ENCODE measurements at places on chromosomes 11 and 22.
A peak's percentile ranks its signal among the peaks of the same experiment; 100 is the strongest.

GRCh38 chr11:11265320-11265719, 87.7 kb downstream of the CSNK2A3 start:
- DNase-seq = no peak

- no peak for DNase-seq
Measured at GRCh38 chr11:131423688-131424087, 53.3 kb downstream of the NTM start.

GRCh38 chr11:35261197-35261596, 122.2 kb downstream of the CD44 start:
- no peak for DNase-seq

GRCh38 chr11:35288817-35289541, 130.4 kb downstream of the SLC1A2 start:
- DNase-seq = peak; percentile 50

DNA sequence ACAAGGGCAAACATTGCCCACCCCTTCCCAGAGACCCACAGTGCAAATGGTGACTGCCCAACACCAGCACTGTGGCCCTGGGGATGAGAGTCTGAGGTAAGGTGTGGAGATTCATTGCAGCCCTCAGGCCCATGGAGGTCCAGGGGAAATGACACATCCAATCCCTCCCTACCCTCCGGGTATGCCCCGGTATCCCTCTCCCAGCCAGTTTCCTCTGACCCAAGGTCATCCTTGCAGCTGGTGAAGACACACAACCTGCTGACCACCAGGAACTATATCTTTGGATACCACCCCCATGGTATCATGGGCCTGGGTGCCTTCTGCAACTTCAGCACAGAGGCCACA, 18.9 kb upstream of the UVRAG start:
- DNase-seq = no peak

GRCh38 chr11:14148653-14149273, 186.2 kb downstream of the SPON1 start:
- DNase-seq = peak; percentile 16

DNA sequence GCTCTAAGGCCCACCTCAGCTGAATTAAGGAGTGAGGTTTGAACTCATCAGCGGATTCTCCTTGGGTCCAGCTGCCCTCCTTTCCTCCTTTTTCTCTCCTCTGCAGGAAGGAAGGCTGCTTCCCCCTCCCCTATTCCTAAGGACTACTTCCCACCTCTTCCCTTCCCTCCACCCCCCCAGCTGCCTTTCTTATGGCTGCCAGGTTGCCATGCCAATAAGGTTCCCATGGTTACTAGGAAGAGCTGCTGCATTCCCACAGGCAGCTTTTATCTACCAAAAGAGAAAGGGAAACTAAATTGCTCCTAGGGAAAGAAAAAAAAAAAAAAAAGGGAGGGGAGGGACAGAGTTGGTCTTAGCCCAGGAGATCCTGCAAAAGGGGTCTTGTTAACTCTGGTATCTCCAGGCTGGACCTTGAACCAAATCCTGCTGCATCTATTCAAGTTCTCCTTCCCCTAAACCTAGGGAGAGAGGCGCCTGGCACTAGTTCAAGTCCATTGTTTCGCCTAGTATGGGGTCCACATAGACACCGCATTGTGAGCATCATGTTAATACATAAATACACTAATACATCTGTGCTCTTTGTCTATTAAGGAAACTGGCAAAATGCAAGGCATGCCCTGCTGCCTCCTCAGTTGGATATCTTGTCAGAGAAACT, 21.2 kb upstream of the FEZ1 start:
- DNase-seq = no peak

- DNase-seq = no peak
Measured at GRCh38 chr11:108891909-108892511, 227.1 kb downstream of the DDX10 start.

GRCh38 chr22:32075997-32076760, 33.1 kb downstream of the SLC5A1 start:
- DNase-seq = no peak

DNA sequence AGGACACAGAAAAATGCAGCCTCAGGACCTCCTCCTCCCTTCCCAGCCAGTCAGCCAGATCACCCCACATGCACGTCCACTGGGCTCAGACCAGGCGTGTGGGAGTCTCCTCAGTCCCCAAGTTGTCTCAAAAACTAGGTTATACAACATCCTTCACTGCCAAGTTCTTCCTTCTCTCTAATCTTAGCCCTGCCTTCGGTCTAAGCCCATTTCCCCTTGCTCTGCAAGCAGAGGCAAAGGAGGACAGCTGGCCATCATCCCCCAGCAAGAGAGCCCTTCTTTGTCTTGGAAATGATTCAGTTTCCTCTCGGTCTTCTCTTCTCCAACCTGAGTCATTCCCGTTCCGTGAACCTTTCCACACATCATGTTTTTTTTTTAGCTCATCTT, 14.0 kb upstream of the NRGN start:
- no peak for DNase-seq

GRCh38 chr22:35835998-35836691, 118.5 kb downstream of the APOL5 start:
- peak; percentile 76 for DNase-seq

DNA sequence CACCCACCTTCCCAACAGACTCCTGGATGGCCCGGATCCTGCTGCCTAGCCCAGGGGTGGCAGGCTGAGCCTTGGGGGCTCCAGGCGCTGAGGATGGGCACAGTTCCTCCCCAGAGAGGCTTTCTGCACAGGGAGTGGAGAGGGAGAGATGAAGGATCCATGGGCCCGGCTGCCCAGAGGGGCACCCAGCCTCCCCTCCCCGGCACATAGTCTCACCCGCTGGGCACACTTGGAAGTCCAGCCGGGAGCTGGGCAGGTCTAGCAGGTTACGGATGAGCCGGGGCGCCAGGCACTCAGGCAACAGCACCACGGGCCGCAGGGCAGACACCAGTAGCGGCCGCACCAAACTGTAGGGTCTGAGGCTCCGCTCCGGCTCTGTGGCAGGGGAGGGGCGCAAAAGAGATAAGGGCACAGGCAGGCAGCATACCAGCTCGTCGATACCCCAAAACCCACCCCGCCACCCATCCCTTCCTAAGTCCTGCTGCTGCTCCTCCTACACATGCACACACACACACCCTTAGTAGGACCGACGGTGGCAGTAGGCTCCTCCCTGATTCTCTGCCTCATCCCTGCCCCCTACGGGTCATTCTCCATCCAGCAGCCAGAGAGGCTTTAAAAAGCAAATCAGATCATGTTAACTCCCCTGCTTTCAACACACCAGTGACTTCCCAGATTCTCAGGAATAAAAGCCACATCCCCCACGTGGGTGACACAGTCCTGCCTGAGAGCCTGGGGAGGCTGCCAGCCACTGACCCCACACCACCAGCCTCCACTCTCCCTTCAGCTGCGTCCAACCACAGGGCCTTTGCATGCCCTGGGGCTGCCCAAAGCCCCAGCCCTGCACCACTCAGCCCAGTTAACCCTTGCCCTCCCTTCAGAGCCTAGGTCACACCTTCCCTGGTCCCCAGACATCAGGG, 6.5 kb upstream of the MFNG start:
- peak; percentile 25 for DNase-seq

GRCh38 chr22:42162728-42163489, 32.3 kb upstream of the CYP2D6 start:
- DNase-seq = no peak

GRCh38 chr11:65593518-65594414, 1.8 kb downstream of the KCNK7 start:
- DNase-seq = no peak

DNA sequence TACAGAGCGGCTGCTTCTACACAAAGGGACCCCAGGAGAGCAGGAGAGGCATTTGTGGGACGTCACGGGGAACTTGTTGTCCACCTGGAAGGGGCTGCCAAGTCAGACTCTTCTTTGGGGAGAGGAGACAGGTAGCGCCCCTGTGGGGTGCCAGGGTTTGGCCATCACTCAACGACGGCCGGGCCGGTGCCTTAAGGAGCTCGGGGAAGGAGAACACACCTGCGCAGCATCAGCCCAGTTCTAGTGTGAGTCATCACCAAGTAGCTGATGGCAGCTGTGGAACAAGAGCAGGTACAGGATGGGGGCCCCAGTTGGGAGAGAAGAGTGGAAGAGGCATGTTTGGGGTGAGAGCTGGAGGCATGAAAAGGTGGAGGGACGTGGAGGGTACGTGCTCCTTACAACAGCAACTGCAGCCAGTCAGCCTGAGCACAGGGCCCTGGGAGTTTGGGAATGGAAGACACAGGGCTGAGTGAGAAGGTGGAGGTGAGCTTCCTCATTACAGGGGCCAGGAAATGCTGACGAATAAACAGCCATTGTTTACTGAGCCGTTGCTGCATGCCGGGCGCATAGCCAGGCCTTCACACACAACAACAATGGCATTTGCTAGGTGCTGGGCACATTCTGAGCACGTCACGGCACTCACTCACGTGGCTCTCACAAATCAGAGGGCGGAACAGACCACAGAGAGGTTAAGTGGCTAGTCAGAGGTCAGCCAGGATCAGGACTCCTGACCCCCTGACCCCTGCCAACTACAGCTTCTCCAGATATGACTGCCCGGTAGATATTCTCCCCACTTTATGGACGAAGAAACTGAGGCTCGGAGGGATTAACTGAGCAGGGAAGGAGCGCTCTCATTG, 29.1 kb upstream of the TP53I11 start:
- no peak for DNase-seq

DNA sequence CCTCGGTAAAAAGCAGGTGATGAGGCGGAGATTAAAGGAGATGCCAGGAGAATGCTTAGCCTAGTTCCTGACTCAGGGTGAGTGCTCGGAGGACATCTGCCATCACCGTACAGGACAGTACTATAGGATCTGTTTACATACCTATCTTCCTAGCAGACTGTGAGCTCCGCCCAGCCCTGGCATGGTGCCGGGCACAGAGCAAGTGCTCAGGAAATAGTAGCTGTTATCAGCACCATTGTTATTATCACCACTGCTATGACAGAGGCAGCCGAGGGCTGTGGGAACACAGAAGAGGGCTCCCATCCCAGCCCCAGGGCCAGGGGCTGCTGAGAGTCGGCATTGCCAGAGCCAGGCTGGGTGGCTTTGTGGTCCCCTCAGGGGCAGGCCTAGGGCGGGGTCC, 642 bp upstream of the SEPTIN3 start:
- no peak for DNase-seq

DNA sequence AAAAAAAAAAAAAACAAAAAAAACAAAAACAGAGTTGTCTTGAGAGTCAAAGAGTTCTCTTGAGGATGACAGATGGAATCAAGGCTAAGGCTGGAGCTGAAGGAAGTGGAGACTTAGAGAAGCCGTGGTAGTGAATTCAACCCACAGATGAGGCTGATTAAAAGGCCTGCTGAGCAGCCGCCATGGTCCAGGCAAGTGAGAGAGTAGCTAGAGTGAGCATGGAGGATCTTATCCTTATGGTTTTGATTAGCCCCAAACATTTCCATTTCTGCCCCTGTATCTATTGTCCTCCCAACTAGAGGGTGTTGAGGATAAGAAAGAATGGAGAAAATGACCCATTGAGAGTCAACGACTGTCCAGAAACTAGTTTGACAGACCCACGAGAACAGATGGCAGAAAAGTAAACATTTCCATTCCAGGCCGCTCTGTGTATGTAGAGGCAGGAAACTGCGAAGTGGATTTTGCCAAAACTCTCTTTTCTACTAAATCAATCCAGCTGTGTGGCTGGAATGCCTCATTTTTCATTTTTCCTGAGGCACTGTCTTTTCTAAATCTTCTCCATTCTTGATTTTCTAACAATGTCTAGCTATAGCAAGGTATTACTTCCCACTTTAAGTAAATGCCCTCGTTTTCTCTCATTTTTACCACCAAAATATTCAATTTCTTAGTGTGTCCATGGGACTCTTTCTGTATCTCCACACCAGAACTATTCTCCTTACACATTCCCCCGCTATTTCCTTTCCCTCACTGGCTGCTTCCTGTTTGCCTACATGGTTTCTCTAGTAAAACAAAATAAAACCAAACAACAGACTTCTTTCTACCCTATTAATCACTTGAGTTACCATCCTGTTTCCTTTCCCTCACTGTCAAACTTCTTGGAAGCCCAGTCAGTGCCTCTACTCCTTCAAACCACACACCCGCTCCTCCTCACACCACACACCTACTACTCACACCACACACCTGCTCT, 5.4 kb upstream of the MMP8 start:
- DNase-seq = no peak

DNA sequence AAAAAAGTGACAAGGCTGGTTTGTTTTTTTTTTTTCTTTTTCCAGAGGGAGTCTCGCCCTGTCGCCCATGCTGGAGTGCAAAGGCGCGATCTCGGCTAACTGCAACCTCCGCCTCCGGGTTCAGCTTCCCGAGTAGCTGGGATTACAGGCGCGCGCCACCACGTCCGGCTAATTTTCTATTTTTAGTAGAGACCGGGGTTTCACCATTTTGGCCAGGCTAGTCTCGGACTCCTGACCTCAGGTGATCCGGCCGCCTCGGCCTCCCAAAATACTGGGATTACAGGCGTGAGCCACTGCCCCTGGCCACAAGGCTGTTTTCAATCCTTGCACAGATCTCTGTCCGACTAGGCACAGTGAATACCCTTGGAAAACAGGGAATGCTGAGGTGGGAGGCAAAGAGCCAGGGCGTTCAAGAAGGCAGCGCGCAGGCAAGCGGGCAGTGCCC, 566 bp downstream of the ATP6V1E1 start:
- DNase-seq = no peak

All from GM04503 (cell line).